Spleen (tissue), 13 donors: ENCODE measurements at places on chromosomes 11 and 22. TPM values are rescaled to one million over a fixed set of nuclear protein-coding genes. Genes with fewer than 3 reads are reported as not detected.
A peak's percentile ranks its signal among the peaks of the same experiment; 100 is the strongest.

- DNase-seq: no peak
Observed at GRCh38 chr11:128338811-128339210, 248.5 kb downstream of the ETS1 start.

- DNase-seq: no peak
Observed at GRCh38 chr11:17816232-17816931, 81.8 kb downstream of the KCNC1 start.

Gene BTG4
- total RNA-seq: not detected

Gene MMP12
- total RNA-seq: 9.9 TPM

Gene VPS37C
- total RNA-seq: 30.4 TPM

- no peak for DNase-seq
Observed at GRCh38 chr11:31118566-31118965, 251.0 kb downstream of the DCDC1 start.

GRCh38 chr11:68682531-68682961 is 1.8 kb upstream of the GAL start:
- DNase-seq: no peak

- peak; percentile 77 for DNase-seq
Observed at GRCh38 chr11:19345519-19345847, 104.7 kb upstream of the E2F8 start.

Gene HINFP
- 35.2 TPM for total RNA-seq

GRCh38 chr11:94449437-94449836 is 44.2 kb downstream of the MRE11 start:
- DNase-seq: no peak

Gene OR8D4
- total RNA-seq: not detected

Gene SPON1
- total RNA-seq: 5.5 TPM

DNA sequence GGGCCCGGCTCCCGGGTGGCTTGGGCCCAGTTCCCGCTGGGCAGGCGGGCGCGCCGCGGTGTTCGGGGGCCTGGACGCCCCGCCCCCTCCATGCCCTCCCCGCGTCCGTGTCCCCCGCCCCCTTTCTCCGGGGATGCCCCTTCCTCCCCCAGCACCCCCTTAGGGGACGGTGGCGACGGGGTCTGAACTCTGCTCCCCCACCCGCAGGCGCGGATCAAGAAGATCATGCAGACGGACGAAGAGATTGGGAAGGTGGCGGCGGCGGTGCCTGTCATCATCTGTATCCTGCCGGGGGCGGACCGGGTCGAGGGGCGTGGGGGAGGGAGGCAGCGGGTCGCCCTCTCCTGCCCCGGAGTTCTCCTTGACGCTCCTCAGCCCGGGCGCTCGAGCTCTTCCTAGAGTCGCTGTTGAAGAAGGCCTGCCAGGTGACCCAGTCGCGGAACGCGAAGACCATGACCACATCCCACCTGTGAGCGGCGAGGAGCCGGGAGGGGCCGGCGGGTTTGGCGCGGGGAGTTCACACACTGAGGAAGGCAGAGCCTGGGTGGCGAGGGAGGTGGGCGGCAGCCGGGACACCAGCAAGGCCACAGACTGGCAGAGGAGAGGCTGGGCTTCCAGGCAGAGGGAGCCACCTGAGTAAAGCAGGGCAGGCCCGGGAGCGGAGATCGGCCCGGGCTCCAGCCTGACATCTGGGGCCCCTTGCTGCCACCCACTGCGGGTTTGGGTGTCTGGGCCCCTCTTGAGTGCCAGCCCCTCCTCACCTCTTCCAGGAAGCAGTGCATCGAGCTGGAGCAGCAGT is 546 bp downstream of the DRAP1 start:
- peak; percentile 94 for DNase-seq

Gene POTEH
- total RNA-seq: not detected
